ENCODE measurements at places on chromosomes 13 and 19. TPM values are rescaled to one million over a fixed set of nuclear protein-coding genes. Genes with fewer than 3 reads are reported as not detected.
A peak's percentile ranks its signal among the peaks of the same experiment; 100 is the strongest.

DNA sequence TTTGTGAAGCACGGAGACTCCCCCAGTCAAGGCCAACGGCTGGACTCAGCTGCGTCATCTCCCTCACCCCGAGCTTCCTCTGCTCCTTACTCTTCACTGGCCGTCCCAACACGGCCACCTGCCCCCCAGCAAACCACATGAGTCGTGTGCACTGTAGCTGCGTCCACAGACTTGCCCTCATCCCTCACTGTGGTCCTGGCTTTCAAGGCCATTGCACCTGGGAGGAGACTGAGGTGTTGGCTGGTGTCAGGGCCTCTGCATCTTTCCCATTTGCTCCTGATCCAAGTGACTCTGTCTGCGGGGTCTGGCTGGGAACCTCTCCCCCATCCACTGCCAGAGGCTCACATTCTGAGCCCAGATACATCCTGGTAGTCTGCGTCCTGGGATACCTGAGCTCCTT, 11.5 kb downstream of the PLPP2 start:
- H3K4me3 ChIP-seq, result no peak overlapping the region
- H3K4me1 ChIP-seq, result no peaks in the 10 kb centered on the region
- H3K36me3 ChIP-seq, result no peaks in the 10 kb centered on the region
- no peak overlapping the region for H3K27ac ChIP-seq
- DNase-seq, result no peak

- no peak overlapping the region for H3K4me3 ChIP-seq
- H3K27me3 ChIP-seq, result no peaks in the 10 kb centered on the region
- DNase-seq, result no peak
- H3K4me1 ChIP-seq, result no peaks in the 10 kb centered on the region
- no peak overlapping the region for H3K27ac ChIP-seq
- no peaks in the 10 kb centered on the region for H3K36me3 ChIP-seq
Measured at GRCh38 chr13:98300956-98301641, 124.0 kb upstream of the RNF113B start.

The DHDH gene
- not detected for total RNA-seq

- no peak overlapping the region for H3K4me3 ChIP-seq
- no peak overlapping the region for H3K27ac ChIP-seq
Measured at GRCh38 chr13:108728370-108728769, 99.0 kb downstream of the MYO16 start.

- no peaks in the 10 kb centered on the region for H3K27me3 ChIP-seq
- peaks cover 6% of the 10 kb centered on the region for H3K4me1 ChIP-seq
- H3K27ac ChIP-seq, result no peak overlapping the region
- H3K4me3 ChIP-seq, result no peak overlapping the region
- peak; percentile 72 for DNase-seq
Measured at GRCh38 chr19:1690699-1691307, 38.4 kb upstream of the TCF3 start.

DNA sequence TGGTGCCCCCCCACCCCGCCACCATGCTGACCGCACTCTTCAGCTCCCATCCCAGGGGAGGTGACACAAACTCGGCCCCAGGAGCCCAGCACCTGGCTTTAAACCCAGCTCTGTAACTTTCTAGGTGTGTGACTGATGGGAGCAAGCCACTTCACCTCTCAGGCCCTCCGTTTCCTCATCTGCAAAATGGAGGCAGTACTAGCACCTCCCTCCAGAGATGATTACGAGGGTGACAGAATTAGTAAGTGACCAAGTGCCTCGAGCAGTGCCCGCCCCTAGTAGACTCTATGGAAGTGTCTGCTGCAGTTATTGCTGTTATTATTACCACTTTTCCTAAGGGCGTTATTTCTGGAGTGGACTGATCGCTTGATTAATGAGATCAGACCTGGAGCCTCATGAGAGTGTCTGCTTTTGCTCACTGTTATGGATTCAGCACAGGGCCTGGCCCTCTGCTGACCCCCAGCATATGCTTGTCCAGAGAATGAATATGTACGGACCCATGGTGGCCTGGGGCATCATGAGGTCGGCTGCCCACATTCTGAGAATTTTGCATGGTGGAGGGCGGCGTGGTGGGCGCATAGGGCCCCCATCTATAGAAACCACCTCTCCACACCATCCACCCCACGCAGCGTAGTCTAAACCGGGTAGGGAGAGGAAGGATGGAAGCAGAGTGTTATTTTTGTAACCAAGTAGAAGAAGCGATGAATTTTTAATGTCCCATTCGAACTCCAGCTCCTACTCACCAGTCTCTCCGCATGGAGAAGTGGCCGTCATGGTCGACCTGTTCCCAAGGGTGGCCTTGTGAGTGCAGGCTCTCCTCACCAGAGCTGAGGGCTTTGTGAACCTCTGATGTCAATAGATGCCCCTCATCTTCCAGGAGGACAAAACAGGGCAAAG, 48.2 kb downstream of the CAPN12 start:
- peaks cover 35% of the 10 kb centered on the region for H3K4me1 ChIP-seq
- DNase-seq, result no peak
- H3K36me3 ChIP-seq, result no peaks in the 10 kb centered on the region
- H3K27ac ChIP-seq, result no peak overlapping the region
- H3K27me3 ChIP-seq, result no peaks in the 10 kb centered on the region
- H3K4me3 ChIP-seq, result no peak overlapping the region

The YIF1B gene
- total RNA-seq, result 31.6 TPM

The FCER2 gene
- 16.3 TPM for total RNA-seq

DNA sequence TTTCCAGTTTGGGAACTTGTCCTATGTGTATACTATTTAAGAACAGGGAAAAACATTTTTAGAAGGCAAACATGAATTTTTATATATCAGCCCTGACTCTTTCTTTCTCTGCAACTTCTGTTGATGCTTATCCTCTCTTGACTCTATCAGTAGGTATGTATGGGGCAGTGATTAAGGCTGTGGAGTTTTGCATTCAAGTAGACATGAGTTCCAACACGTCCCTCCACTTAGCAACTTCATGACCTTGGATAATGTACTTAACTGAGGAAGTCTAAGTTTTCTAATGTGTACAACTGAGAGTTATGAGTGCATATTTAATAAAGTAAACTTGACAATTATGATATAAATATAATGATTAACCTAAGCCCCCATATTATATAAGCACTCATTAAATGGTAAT, 414.6 kb downstream of the TDRD3 start:
- no peak overlapping the region for H3K27ac ChIP-seq
- H3K4me1 ChIP-seq, result no peaks in the 10 kb centered on the region
- no peak for DNase-seq
- H3K4me3 ChIP-seq, result no peak overlapping the region
- H3K27me3 ChIP-seq, result no peaks in the 10 kb centered on the region

The RFPL4A gene
- not detected for total RNA-seq

All from B cell (primary cell).